Stimulated activated CD8-positive, alpha-beta memory T cell treated with anti-CD3 and anti-CD28 coated beads, Interleukin-7, amount 100 ng/mL, for 24 hours (primary cell): ENCODE measurements at places on chromosomes 13 and 19.

- DNase-seq, result no peak
Observed at GRCh38 chr19:803686-804418, 6.6 kb downstream of the PTBP1 start.

DNA sequence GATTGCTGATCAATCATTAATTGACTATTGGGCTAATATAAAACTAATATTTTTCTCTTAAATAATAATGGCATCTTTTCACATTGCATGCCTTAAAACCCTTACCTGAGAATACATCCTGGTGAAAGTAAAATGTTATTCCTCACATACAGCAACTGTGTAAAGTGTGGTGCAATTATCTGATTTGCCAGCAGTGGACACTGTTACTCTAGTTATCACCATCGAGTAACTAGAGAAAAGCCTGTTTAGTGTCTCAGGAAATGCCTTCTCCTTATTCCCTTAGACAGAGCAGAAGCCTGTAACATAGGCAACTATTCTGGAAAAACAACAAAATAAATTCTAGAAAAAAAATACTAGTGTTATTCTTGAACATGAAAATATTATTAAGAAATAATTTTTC lies 459.8 kb downstream of the FGF14 start:
- DNase-seq, result no peak

- DNase-seq, result no peak
Observed at GRCh38 chr19:7815325-7815724, 14.7 kb upstream of the EVI5L start.

DNA sequence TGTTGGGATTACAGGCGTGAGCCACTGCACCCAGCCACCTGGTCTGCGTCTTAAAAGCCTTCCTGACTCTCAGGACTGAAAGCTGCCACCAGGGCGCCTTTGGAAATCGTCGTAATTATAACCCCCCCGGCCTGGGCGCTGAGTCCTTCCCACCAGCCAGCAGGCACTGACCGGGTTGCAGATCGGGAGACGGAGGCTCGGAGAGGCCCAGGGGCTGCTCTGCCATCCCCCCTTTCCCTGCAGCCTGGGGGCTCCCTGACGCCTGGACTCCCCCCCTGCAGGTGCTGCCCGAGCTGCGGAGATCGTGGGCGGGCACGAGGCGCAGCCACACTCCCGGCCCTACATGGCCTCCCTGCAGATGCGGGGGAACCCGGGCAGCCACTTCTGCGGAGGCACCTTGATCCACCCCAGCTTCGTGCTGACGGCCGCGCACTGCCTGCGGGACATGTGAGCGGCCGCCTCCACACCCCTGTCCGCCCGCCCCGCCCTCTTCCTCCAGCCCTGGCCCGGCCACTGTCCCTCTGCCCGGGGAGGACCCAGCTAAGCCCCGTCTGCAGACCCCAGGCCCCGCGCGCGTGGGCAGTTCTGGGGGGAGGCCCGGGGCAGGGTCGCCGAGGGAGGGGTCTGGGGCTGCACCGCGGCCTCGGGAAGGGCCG lies 2.5 kb downstream of the PRTN3 start:
- no peak for DNase-seq

DNA sequence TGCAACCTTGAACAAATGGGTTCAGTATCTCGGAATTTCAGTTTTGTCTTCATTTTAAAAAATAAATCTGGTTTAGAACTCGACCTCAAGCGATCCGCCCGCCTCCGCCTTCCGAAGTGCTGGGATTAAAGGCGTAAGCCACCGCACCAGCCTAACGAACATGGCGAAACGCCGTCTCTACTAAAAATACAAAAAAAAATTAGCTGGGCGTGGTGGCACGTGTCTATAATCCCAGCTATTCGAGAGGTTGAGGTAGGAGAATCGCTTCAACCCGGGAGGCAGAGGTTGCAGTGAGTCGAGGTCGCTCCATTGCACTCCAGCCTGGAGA lies 571 bp downstream of the ZNF302 start:
- DNase-seq, result no peak
